Stimulated activated CD8-positive, alpha-beta memory T cell treated with anti-CD3 and anti-CD28 coated beads, Interleukin-7, amount 100 ng/mL, for 1 hour (primary cell): ENCODE measurements at places on chromosomes 1 and 21.

GRCh38 chr1:230097370-230097769 is 30.3 kb downstream of the GALNT2 start:
- DNase-seq: no peak

DNA sequence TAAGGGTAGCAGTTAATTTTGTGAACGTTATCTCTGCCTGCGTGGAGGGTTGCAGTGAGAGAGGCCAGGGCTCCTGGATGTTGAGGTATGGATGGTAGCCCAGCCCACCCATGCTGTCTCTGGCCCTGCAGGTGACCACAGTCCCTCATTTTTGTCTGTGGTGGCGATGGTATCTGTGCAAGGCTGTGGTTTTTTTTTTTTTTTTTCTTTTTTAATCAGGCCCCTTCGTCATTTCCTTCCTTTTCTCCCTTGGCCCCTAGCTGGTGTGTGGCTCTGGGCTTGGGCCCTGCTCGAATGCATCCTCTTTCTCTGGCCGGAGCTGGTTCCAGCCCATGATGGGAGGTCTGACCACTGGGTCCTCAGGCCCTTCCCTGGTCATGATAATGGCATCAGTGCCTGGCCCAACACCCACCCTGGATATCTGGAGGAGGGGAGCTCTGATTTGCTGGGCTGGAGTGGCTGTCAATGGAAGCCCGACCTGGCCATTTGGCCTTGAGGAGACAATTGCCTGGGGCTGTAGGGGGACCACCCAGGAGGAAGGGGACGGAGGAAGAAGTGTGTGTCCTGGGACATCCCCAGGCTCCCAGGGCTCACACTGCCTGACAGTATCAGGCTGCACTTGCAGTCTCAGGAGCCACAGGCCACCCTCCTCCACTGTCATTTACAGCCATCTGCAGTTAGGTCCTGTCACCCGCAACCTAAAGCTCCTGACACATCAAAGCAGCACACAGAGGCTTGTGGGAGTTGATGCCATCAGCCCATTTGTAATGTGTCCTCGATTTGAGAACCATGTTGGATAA is 8.1 kb upstream of the RNF187 start:
- DNase-seq: no peak

- no peak for DNase-seq
These were observed 283.5 kb downstream of the S1PR1 start for GRCh38 chr1:101520302-101520701.

GRCh38 chr1:230167419-230167852 is 100.4 kb downstream of the GALNT2 start:
- DNase-seq: no peak

DNA sequence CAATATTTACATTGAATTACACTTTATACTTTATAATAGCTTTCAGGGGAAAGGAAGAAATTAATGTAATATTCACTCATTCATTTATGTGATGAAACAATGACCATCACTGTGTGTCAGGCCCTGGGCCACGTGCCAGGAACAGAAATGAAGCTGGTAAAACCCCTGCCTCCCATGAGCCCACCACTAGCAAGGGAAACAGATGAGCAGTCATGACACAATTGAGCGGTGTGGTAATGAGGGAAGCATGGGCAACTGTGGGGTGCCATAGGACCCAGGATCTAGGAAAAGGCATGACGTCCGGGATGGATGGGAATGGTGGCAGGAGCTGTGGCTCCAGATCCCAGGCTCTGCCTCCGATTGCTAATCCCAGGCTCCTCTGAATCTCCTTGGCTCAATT is 17.0 kb upstream of the SLC5A9 start:
- no peak for DNase-seq

GRCh38 chr1:169989246-169989645 is 85.2 kb downstream of the KIFAP3 start:
- no peak for DNase-seq

DNA sequence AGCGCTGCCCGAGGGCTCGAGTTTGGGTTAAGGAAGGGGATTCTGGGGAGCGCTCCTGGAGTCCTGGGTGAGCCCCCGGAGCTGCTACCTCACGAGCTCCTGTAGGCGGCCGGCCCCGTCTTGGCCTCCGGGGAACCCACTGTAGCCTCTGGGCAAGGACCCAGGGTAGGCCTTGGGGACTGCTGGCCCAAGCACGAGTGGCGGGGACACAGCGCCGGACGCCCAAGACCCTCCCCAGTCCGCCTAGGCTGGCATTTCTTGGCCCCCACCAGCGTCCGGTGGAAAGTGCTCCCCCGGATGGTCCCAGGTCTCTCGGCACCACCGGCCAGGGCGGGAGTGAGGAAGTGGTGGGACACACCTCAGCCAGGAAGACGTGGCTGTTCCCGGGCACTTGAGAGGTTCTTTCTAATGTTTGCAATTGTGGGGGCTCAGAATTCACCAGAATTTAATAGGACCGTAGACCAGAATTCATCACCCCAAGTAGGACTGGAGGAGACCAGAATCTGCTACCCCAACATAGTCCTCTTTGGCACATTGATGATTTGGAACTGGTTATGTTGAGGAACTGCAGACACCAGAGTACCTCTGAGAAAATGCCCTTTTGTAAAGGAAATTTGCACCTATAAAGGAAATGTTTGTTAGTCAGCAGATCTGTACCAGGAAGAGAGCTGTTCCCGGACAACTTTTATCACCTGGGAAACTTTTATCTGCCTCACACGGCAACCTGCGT is 622 bp upstream of the TMPRSS2 start:
- no peak for DNase-seq

- DNase-seq: no peak
These were observed 145.0 kb upstream of the C21orf91 start for GRCh38 chr21:17964199-17964598.

DNA sequence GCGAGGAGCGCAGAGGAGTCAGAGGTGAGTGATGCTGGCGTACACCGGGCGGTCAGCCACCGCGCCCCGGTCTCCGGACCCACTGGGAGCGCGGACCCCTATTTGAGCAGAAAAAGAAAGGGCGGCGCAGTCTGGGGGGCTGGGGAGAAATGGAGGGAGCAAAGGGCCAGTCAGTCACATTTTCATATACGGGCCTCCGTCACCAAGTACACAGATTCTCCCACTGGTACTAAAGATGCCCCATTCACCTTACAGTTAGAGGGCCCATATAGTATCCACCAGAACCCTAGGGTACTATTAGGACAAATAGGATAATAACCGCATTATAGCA is 573 bp downstream of the C2CD4D start:
- DNase-seq: no peak

- DNase-seq: no peak
These were observed 90.1 kb downstream of the TNFSF18 start for GRCh38 chr1:172960454-172961208.

GRCh38 chr1:46278807-46279206 is 24.6 kb downstream of the LRRC41 start:
- DNase-seq: no peak
